AG04449 (cell line): ENCODE measurements at places on chromosomes 12 and 14.

- DNase-seq, result no peak
Measured at GRCh38 chr12:17283563-17283962, 677.6 kb upstream of the LMO3 start.

- DNase-seq, result no peak
Measured at GRCh38 chr12:122499991-122500684, 594 bp downstream of the ZCCHC8 start.

DNA sequence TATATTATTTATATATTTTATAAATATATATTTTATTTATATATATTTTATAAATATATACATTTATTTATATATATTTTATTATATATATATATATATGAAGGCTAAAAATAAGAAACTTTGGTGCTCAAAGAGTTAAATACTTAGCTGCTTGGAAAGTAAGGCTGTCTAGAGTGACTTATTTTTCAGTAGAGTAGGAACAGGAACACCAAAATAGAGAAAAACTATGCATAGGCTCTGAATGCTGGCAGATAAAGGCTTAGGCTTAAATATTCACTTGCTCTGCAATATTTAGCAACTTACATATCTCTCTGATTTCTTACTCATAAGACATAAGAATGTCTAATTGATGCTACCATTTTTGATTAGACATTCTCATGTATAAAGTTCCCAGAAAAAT, 991.2 kb downstream of the VRK1 start:
- no peak for DNase-seq

GRCh38 chr14:61213920-61214319, 67.2 kb downstream of the TMEM30B start:
- DNase-seq, result no peak
